ENCODE measurements at places on chromosomes 3 and 15.

DNA sequence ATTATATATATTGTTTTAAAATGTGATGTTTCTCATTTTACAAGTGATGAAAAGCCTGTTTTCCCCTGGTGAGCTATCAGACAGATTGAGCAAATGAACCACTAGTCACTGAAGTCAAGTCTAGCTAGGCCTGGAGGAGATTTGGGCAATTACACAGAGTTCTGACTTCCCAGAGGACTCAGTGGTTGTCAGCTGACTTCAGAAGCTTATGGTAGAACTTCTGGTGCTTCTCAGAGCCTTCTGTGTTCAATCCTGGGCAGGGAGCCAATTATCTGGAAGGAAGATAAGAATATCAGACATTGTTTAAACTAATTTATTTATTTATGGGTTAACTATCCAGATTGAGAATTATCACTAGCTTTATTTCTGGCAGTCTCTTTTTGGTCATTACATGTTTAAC is 37.7 kb upstream of the NAALADL2 start:
- DNase-seq = no peak

DNA sequence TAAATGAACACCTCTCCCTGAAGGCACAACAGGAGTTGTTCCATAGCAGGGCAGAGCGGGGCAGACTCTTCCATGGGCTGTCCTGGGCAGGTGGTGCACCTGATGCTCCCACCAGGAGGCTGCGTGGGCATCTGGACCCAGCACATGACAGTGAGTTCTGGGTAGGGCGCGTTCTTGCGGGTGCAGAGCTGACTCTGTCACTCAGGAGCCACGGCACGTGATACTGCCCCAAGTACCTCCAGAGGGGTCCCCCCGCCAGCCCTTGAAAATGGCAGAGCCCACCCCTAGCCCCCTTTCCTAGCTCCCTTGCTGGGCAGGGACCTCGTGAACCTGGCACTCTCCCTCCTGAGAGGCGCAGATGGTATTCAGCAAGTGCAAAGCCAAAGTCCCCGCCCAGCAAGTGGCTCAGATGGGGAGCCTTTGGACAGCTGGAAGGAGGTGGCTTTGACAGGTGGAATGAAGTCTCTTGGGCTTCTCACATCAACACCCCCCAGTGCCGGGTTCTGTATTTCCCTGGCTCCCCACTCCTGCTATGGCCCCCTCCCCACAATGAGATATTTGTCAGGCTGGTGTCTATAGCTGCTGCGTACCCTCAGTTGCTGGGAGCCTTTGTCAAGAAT is 172.1 kb downstream of the TBC1D2B start:
- no peak for DNase-seq

- DNase-seq = no peak
Observed at GRCh38 chr3:7381741-7382140, 520.8 kb downstream of the GRM7 start.

GRCh38 chr3:127428344-127428997 is 140.6 kb upstream of the PRR20G start:
- no peak for DNase-seq

GRCh38 chr3:124117486-124117885 is 125.6 kb upstream of the ROPN1 start:
- DNase-seq = no peak

GRCh38 chr15:45790325-45790943 is 155.6 kb downstream of the SQOR start:
- no peak for DNase-seq

- DNase-seq = no peak
Observed at GRCh38 chr3:63976872-63977200, 46.5 kb downstream of the PSMD6 start.

- DNase-seq = no peak
Observed at GRCh38 chr15:53133255-53133850, 343.2 kb upstream of the ONECUT1 start.

DNA sequence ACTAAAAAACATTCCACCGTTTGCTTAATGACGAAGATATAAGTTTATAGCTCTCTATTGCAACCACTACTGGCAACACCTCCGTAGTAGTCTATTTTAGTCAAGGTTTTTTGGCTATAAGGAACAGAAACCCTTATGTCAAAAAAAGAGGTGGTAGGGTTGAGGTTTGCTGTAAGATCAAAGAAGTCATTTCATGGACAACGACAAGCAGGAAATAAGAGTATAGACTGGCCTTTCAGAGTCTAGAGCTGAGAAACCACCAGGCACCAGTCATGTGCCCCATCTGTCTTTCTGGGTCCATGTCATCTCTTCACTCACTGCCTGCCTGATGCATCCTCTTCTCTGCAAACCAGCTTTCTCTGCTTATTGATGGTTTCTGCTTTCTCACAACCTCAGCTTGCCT is 42.7 kb downstream of the THBS1 start:
- DNase-seq = peak; percentile 9

- no peak for DNase-seq
Observed at GRCh38 chr3:106628407-106628806, 748.8 kb upstream of the CCDC54 start.

DNA sequence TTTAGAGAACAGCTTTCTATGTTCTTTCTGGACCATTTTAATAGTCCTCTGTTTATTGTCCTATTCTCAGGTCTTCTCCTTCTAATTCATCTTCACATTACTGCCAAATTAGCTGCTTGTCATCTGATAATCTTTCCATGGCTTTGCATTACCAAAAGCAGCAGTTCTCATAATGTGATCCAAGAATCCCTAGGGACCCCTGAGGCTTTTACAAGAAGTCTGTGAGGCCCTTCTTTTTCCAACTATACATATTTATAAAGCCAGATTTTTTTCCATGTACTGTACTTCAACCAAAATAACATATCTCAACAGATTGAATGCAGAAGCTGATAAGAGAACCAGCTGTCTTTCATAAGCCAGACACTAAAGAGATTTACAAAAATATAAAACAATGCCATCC is 162.5 kb upstream of the BFSP2 start:
- DNase-seq = no peak

DNA sequence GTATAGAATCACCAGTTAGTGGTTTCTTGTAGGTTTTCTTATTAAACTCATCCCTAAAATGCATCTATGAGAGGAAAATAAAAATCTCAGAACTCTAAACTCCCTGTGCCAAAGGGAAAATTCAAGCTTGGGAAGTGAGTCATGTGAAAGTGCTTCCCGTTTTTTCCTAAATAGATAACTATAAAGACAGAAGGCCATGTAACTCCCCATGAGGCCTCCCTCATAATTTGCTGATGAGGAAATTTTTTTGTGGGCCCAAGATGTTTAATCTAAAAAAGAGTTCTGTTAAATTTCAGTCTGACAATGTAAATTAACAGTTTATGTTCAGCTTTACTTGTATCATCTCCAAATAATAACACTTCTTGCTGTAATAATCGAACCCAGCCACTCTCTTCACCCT is 1273.9 kb downstream of the OTOL1 start:
- DNase-seq = no peak

DNA sequence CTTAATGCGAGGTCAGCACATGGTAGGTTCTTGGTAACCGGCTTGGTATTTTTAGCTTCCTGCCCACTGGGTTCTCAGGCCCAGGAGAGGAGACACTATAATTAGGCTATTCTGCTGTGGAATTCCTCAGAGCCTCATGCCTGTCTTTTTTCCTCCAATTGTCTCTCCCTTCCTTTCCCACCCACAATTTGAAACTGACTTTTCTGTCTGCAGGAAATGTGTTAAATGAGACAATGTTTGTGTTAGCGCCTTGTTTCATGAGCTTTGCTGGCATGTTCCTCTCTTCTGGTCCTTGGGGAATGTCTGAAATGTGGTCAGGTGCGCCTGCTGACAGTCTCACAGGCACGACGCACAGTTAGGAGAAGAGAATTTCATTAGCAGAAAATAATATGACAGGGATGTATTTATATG is 223.6 kb upstream of the CTNNB1 start:
- DNase-seq = no peak

GRCh38 chr3:105904678-105905284 is 36.0 kb upstream of the CBLB start:
- DNase-seq = no peak

- no peak for DNase-seq
Observed at GRCh38 chr15:85493260-85493659, 112.9 kb downstream of the AKAP13 start.

GRCh38 chr15:37016231-37016630 is 84.1 kb downstream of the MEIS2 start:
- no peak for DNase-seq

DNA sequence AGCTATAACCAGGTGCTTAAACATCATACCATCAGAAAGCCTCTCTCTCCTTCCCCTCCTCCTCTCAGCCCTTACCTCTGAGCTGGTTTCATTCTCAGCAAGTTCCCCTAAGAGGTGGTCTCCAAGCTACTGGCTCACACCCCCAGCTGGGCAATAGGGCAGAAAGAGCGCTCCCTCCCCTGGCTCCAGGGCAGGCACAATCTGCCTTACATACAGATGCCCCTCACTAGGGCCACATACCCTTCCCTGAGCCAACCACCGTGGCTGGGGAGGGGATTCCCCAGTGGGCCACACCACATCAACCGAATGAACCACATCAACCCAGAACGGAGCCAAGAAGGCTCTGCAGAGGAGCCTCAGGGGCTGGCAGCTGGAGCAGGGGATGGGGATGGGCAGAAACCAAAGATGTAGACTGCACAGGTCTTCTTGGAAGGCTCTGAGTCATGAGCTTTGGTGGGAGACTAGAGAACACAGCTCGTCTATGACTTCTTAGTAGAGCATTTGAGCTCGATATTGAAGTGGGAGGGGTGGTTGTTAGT is 4.6 kb upstream of the FBLN2 start:
- DNase-seq = no peak

- DNase-seq = no peak
Observed at GRCh38 chr3:121659586-121659985, 1.1 kb downstream of the HCLS1 start.

DNA sequence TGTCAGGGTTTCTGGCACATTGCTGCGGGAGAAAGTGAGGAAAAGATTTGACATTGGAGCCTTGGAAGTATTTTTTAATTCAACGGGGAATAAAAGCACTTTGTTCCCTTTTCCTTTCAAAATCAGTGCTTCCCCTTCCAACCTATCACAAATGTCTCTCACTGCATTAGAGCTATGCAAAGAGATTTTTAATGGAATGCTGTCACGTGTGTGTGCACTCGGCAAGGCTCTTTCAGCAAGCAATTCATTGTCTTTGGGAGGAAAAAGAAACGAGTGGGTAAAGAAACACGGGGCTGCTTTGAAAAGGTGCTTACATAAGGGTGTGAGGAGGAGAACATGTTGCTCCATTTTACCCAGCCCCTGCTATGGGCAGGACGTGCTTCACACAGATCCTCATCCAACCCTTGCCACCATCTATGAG is 490.4 kb upstream of the PROK2 start:
- no peak for DNase-seq

DNA sequence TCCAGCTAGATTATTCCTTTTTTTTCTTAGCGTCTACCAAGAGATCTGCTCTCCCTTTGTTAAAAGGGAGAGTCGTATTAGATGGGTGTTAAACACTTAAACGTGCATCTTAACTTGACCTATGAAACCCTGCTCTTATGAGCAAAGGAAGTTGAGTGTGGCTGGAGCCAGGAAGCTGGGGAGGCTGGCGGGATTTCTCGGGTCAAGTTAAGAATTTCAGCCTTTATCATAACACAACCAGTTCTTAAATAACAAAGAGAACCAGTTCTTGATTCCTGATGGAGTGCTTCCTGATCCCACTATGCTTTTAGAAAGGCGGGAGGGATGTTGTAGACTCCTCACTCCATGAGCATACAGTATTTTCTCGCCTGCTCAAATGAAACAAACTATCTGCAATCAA is 215.1 kb downstream of the ITPR1 start:
- no peak for DNase-seq

- no peak for DNase-seq
Observed at GRCh38 chr3:3998140-3998922, 199.1 kb downstream of the LRRN1 start.

- DNase-seq = no peak
Observed at GRCh38 chr3:136196064-136196400, at the start of gene MSL2. MSL2 (minus strand) TSS chr3:136196335; CDS start chr3:136195113, 1,222 bp downstream.

DNA sequence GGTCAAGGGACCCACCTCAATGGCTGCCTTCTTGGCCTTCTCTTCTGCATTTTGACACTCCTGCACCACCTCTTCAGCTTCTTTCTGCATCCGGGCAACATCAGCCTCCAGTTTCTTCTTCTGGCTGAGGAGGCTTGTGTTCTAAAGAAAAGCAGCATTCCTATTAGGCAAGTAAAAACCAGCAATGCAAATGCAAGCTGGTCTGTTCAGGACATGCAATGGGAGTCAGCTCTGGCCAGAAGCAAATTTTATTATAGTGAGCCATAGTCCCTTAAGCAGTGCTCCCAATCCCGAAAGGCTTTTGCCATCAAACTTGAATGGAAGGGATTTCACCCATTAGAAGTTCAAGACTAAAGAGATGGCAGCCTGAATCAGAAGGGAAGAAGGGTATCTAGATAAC is 97.7 kb downstream of the HHLA2 start:
- DNase-seq = no peak

GRCh38 chr3:103991461-103992115 is 1375.1 kb upstream of the ALCAM start:
- no peak for DNase-seq

GRCh38 chr15:80003171-80003570 is 32.2 kb upstream of the BCL2A1 start:
- no peak for DNase-seq

DNA sequence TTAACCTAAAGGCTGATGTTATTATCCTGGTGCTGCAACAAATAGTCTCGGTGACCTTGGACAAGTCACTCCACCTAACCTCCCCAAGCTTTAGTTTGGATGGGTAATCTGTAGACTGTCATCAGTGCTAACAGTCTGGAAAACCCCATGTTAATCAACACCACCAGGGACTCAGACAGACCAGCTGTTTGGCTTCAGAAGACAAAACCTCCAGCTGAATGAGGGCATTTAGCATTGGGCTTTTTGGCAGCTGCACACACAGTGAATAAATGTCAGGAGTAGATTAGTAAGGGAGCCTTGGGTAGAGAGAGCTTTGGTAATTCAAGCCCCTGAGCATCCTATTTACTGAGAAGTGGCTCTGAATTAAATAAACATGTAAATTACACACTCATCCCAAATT is 24.9 kb upstream of the C3orf80 start:
- DNase-seq = no peak

DNA sequence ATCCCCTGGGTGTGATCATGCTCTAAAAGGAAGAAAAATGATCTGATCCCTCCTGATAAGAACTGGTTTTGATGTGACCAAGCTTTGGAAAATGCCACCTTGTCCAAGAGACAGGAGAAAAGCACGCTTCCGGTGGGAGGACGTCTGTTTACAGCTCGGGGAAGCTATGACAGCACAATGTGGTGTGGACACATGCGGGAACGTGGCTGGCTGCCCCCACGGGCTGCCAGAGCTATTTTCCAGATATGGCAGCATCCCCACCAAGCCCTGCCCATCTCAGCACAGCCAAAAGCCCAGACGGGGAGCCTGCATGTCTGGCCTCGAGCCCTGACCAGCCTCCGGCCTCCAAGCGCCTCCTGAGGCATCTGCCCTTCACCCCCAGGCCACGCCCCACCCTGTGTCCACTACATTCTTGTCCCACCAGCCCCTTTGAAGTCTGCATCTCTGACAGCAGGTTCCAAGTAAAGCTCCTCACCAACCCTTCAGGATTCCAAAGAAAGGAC is 63.2 kb upstream of the HRH1 start:
- no peak for DNase-seq

Measured in stimulated activated CD8-positive, alpha-beta memory T cell treated with anti-CD3 and anti-CD28 coated beads, Interleukin-4, amount 100 ng/mL, for 1 hour (primary cell).